ENCODE measurements at places on chromosomes 1 and 21.

- no peak for DNase-seq
Measured at GRCh38 chr1:150971583-150972416, 2.8 kb downstream of the CERS2 start.

DNA sequence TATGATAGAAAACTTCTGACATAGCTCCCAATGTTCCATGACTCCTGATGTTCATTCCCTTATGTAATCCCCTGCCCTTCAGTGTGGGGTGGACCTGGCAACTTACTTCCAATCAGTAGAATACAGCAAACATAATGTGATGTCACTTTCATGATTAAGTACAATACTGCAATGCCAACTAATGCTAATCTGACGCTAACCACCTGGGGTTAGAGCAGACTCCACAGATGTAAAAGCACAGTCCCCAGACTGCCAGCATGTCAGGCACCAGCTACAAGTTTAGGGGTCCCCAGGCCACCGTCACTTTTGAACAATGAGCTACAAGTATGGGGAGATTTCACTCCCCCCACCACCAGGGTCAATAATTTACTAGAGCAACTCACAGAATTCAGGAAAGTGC lies 32.3 kb upstream of the FBXO28 start:
- no peak for DNase-seq

GRCh38 chr1:174556392-174556791 lies 108.6 kb downstream of the GPR52 start:
- no peak for DNase-seq

DNA sequence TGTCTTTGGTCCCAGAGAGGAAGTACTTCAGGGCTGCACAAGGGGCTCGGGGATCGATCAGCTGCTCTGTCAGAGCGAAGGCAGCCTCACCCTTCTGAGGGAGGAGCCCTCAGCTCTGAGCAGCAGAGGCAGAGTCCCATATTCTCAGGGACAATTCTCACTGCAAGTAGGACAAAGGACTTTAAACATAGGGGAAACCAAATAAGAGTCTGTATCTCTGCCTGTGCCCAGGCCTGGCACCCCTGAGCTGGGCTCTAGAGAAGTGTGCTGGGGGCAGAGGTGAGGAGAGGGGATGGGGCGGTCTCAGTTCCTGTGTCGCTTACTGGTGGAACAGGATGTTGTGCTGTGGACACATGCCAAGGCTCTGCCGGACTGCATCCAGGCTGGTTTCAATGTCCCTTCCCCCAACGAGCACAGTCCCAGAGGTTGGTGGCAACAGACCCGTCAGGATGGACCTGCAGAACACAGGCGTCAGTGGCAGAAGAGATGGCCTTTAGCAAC lies 76.6 kb downstream of the ABCA4 start:
- DNase-seq: no peak

DNA sequence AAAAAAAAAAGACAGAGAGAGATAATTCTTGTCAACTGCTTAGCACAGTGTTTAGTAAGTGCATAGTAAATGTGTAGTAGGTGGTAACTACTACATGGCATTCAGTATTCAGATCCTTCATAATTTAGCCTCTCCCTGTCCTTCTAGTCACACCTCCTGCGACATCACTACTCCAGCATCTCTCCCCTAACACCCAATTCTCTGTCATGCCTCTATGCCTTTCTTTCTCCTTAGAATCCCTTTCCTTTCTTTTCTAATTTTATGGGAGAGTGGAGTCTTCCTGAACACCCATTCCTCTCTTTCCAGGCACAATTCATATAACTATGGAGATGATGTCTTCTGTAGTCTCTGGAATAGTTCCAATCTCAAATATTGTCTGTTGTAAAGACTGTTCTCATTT lies 3.9 kb upstream of the VPS72 start:
- DNase-seq: no peak

- no peak for DNase-seq
Measured at GRCh38 chr1:29967261-29967660, 730.9 kb downstream of the PTPRU start.

Measured in stimulated activated naive CD8-positive, alpha-beta T cell treated with anti-CD3 and anti-CD28 coated beads, Interleukin-15, amount 100 ng/mL, for 72 hours (primary cell).